ENCODE measurements at places on chromosomes 3 and 15.

DNA sequence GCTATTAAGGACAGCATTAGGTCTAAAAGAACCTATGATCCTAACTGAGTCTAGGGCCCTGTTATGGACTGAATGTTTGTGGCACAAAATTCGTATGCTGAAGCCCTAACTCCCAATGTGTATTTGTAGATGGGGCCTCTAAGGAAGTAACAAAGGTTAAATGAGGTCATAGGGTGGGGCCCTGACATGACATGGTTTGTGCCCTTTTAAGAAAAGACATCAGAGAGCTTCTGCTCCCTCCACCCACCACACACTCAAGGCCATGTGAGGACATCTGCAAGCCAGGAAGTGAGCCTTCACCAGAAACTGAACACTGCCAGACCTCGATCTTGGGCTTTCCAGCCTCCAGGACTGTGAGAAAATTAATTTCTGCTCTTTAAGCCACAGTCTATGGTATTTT lies 49.2 kb downstream of the PHC3 start:
- no peak for DNase-seq

GRCh38 chr3:11924518-11924917 lies 77.8 kb upstream of the TAMM41 start:
- DNase-seq, result no peak

DNA sequence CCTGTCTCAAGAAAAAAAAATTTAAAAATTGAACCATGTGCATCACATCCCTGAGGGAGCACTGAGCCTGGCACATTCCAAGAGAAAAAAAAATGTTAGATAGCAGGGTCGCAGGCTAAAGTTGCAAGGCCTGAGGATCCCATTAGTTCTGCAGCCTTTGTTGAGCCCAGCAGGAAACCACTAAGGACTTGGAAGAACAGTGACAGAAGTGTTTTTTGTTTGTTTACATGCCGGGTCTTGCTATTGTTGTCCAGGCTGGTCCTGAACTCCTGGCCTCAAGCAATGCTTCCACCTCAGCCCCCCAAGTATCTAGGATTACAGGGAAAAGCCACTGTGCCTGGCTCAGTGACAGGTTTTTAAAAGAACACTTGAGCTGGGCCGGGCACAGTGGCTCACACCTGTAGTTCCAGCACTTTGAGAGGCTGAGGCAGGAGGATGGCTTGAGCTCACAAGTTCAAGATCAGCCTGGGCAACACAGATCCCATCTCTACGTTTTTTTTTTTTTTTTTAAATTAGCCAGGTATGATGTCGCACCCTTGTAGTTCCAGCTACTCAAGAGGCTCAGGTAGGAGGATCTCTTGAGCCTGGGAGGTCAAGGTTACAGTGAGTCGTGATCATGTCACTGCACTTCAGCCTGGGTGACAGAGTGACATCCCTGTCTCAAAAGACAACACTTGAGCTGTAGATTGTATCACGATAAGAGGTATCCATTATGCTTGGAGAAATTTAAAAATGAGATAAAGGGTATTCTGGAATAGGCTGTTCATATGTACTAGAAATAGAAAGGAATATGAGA lies 15.2 kb downstream of the CHAC1 start:
- no peak for DNase-seq

DNA sequence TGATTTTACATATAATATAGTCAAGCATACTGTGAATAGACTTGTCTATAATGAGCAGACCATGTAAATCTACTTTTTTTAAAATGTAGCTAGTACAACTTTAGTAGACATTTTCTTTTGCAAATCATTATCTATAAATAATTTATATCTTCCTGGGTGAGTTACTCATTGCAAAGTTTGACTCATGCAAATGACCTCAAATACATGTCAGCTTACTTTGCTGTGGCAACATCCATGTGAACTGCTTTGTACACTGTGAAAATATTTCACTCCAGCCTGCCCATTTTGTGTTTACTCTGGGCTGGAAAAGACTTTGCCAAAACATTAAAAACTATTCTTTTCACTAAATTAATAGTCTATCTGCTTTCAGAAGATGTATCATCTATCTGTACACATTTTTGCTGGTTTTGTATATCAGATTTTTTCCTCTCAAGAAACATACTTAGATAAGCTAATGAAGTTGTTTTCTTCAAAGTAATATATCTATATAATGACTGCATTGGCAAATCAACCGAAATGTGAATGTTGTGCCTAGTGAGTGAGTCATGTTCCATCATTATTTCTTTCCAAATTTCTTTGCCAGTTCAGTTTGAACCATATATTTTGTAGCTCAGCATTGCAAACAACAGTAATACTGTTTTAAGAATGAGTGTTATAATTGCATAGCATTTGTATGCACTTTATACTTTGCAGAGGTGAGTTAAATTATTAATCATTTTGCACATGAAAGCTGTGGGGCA lies 26.5 kb downstream of the IGSF10 start:
- peak; percentile 92 for DNase-seq

Data from stromal cell of bone marrow (primary cell).